ENCODE measurements at places on chromosomes 6 and 20. TPM values are rescaled to one million over a fixed set of nuclear protein-coding genes. Genes with fewer than 3 reads are reported as not detected.
A peak's percentile ranks its signal among the peaks of the same experiment; 100 is the strongest.

Gene BANF2
- not detected for polyA plus RNA-seq

Gene KLHDC3
- polyA plus RNA-seq, result 84.2 TPM

Gene PI16
- 4.3 TPM for polyA plus RNA-seq

Gene GSTA3
- polyA plus RNA-seq, result 1.00 TPM

GRCh38 chr6:36169023-36170007, 27.2 kb upstream of the BRPF3 start:
- no peak overlapping the region for H3K27ac ChIP-seq
- H3K4me1 ChIP-seq, result no peaks in the 10 kb centered on the region
- H3K27me3 ChIP-seq, result no peaks in the 10 kb centered on the region
- no peak overlapping the region for H3K4me3 ChIP-seq
- H3K36me3 ChIP-seq, result no peaks in the 10 kb centered on the region
- no peak for DNase-seq

- peak; percentile 36 for DNase-seq
- H3K36me3 ChIP-seq, result no peaks in the 10 kb centered on the region
- H3K4me1 ChIP-seq, result peaks cover 11% of the 10 kb centered on the region
Observed at GRCh38 chr6:56655996-56656395, 13.3 kb upstream of the DST start.

DNA sequence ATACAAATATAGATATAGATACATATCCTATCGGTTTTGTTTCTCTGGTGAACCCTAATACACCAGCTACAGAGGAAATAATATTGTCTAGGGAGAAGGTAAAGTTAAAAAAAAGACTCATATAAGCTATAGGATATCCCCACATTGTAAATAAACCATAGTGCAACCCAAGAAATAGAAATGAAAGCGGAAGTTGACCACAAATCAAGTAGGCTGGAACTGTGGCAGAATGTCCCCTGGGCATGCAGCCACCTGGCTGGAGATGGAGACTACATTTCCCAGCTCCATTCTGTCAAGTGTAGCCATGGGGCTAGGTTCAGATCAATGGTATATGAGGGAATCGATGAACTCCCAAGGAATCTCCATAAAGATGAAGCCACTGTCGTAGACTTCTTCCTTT, 70.1 kb upstream of the RPS6KA2 start:
- H3K4me1 ChIP-seq, result no peaks in the 10 kb centered on the region
- no peak for DNase-seq
- no peak overlapping the region for H3K4me3 ChIP-seq
- H3K36me3 ChIP-seq, result no peaks in the 10 kb centered on the region

DNA sequence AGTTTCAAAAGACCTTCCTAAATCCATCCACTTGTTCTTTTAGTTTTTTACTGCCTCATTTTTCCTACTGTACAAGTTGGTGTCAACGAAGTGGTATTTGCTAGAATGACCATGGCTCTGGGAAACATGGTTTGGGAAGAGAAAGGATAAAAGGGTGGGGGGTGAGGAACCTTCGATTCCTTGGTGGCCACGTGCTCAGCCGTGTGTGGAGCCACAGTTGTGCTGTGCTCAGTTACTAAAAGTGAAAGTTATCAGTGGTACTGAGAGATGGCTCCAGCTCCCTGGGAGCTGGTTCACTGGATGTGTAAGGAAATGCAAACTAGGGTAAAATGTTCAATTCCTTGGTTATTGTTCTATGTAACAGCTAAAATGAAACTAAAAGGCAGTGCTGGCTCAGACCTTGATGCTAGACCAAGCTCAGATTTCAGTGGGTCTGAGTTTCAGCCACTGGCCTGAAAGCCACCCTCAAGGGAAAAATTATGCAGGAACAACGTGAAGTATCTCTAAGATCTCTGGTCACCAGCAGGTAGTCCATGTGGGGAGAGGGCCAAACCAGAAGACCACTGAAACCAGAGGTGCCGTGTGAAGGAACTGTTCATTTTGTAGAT, 7.4 kb upstream of the SLC22A2 start:
- H3K36me3 ChIP-seq, result no peaks in the 10 kb centered on the region
- no peaks in the 10 kb centered on the region for H3K4me1 ChIP-seq
- no peak for DNase-seq
- no peak overlapping the region for H3K27ac ChIP-seq
- H3K27me3 ChIP-seq, result no peaks in the 10 kb centered on the region

DNA sequence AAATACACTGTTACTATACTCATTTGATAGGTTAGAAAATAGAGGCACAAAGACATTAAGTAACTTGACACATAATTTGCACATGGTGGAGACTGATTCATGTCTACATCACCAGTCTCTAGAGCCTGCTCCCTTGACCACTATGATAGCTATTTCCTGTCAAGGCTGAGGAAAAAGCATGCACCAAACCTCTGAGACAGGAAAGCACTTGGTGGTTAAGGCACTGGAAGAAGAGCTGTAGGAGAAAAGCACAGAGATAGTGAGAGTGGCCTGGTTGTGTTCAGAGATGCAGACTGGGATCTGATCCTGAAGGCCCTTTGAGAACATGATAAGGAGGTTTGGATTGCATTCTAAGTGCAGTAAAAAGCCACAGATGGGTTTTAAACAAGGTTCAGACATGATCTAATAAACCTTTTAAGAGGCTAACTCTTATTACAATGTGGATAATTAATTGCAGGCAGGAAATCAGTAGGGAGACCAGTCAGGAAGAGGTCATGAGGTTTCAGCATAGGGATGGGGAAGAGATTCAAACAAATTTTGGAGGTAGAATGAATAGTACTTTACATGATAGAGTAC, 168.9 kb downstream of the PHF3 start:
- DNase-seq, result no peak
- peaks cover 12% of the 10 kb centered on the region for H3K4me1 ChIP-seq
- H3K36me3 ChIP-seq, result no peaks in the 10 kb centered on the region
- H3K27me3 ChIP-seq, result no peaks in the 10 kb centered on the region

- H3K27me3 ChIP-seq, result no peaks in the 10 kb centered on the region
- H3K27ac ChIP-seq, result no peak overlapping the region
- H3K4me3 ChIP-seq, result no peak overlapping the region
- no peaks in the 10 kb centered on the region for H3K4me1 ChIP-seq
- no peaks in the 10 kb centered on the region for H3K36me3 ChIP-seq
Observed at GRCh38 chr6:155994086-155994485, 538.4 kb upstream of the NOX3 start.

Data from stomach (tissue), 19 donors.